ENCODE measurements at places on chromosomes 4 and X.

DNA sequence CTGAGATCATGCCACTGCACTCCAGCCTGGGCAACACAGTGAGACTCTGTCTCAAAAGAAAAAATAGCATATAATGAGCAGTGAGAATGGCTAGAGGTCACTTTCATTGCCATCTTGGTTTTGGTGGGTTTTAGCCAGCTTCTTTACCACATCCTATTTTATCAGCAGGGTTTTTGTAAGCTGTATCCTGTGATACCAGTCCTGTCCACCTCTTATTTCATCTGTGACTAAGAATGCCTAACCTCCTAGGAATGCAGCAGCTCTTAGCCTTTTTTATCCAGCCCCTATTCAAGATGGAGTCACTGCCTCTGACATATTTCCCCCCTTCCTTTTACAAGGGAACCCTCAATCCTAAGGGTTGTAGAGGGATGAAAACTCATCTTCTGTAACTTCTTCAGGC, 26.1 kb upstream of the IGFBP7 start:
- DNase-seq, result no peak

DNA sequence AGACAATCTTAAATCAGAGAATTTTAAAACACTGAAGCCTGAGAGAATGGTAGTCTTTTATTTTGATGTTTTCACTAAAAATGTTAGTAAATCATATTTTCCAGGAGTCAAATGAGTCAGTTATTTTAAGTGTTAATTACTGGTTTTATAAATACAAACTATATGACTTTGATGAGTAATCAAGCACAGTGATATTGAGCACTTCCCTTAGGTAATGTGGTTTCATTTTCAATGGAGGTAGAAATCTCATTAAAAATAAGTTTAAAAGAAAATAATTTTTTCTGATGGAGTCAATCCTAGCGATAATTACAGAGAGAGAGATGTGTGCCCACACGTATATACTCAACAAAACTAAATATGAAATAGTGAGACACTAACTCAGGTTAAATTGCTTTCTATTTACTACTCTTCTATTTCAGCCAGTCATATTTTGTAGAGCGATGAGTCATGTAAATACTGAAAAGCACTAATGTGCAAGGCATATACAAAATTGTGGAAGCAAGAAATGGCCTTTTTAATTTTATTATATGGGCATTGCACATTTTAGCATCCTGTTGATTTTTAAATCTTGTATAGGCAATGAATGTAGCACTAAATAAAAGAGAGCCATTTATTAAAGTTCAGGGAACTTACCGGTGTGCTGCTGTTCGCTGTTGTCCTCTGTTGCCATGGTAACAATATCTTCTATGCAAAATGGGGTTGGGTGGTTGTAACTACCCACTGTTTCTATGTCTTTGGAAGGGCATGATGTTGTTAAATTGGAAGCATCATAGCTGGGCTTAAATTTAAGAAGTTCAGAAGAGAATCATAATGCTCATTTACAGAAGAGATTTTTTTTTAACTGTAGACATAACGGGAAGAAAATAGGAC, 513.7 kb downstream of the TLL1 start:
- no peak for DNase-seq

DNA sequence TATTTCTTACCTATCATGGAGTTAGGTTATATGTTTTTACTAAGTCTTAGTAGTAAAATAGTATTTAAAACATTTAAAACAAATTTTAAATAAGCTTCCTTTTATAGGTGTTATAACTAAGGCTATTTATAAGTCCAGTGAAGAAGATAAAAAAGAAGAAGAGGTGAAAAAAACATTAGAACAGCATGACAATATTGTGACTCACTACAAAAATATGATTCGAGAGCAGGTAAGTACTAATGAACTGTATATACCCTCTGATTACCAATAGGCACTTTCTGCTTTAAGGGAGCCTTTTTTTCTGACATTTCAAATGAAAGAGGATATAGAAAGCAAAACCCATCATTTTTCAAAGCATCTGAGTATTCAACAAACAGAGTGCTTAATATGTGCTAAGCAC, 76.6 kb downstream of the USO1 start:
- DNase-seq, result no peak

- DNase-seq, result no peak
These were observed 17.1 kb downstream of the VSIG4 start for GRCh38 chrX:66022632-66023384.

DNA sequence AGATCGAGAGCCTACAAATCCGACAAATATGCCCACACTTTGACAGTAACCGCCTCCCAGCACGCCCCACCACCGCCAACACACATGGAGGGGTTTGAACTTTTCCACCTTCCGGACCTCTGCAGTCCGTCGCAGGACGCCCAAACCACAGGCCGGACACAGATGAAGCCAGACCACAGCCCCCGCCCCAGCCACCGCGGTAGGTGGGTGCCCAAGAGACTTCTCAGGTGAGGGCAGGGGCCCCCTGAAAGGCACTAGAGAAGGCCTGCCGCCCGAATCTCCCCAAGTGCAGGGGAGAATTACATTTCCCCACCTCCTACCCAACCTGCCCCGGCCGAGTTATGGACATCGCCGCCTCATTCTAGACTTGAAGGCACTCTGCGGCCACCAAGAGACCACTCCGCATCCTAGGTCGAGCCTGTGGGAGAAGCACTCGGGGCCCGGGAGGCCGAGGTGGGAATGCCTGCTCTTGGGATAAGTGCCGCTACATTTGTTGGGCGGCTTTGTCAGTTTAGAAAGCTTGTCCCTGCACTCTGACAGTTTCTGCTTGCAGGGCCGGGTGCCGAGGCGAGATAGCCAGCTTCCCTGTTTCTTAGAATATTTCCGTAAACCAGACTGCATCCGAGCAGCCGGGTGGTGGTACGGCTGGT, 21.5 kb downstream of the HAND2 start:
- no peak for DNase-seq

DNA sequence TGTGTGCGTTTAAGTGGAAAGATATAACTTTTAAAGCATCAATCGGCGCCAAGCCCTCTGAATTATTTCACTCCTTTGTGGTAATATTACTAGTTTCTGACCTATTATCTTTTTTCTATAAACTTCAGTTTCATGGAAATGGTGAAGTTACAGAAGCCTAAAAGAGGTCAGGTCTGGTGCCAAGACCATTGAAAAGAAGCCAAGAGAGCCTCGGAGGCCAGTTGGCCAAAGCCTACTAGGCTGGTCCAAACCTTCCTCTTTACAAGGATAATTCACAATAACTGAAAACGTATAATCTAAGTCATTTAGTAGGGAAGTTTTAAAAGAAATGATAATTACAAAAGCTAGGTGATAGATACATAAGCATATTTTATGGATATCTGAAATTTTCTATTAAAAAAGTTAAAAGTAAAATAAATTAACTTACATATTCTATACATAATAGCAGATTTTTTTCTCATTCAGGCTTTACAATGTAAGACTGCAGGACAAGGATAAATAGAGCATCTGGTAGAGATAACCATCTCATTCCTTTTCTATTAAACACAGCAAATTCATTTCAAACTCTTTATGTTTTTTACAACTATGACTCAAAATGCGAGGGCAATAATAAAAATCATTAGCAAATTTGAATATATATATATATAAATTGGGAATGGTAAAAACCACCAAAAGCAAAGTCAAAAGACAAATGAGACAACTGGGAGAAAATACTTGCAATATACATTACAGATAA, 49.2 kb downstream of the WDFY3 start:
- DNase-seq, result no peak

- DNase-seq, result no peak
These were observed 20.6 kb upstream of the MAML3 start for GRCh38 chr4:140174543-140174942.

- DNase-seq, result no peak
These were observed 609.7 kb downstream of the TLL1 start for GRCh38 chr4:166482758-166483157.
